Stimulated activated effector memory CD8-positive, alpha-beta T cell treated with anti-CD3 and anti-CD28 coated beads, Interleukin-12 subunit alpha, Interleukin-12 subunit beta, amount 100 ng/mL, for 72 hours (primary cell): ENCODE measurements at places on chromosomes 3 and 15.

DNA sequence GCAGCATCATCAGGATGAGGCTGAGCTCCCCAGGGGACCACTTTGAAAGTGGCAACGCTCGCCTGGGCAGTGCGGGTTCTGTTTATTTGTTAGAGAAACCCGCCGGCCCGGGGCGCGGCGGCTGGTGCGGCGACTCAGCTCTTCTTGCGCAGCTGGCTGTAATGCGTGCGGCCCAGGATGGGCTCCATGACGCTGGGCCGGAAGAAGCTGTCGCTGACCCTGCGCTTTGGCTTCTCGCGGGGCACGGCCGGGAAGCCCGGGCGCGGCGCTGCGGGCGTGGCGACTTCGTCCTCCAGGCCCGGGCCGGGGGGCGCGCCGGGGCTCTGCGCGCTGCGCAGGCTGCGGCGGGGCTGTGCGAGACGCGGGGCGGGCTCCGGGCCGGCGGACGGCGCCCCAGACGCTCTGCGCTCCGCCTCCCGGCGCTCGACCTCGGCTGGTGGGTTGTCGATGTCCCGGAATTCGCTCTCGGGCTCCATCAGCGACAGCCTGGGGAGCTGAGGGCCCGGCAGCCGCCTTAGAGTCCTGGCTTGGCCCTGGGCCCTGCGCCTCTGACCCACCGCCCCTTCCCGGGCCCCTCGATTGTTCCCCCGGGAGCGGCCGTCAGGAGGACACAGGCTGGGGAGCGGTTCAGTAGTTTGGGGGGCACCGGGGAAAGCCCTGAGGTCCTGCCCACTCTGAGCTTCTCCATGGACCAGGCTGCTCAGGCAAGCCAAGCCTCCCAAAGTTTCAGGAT, 10.3 kb upstream of the KIF7 start:
- no peak for DNase-seq

- DNase-seq = no peak
Measured at GRCh38 chr3:42497009-42497731, 5.3 kb upstream of the VIPR1 start.

DNA sequence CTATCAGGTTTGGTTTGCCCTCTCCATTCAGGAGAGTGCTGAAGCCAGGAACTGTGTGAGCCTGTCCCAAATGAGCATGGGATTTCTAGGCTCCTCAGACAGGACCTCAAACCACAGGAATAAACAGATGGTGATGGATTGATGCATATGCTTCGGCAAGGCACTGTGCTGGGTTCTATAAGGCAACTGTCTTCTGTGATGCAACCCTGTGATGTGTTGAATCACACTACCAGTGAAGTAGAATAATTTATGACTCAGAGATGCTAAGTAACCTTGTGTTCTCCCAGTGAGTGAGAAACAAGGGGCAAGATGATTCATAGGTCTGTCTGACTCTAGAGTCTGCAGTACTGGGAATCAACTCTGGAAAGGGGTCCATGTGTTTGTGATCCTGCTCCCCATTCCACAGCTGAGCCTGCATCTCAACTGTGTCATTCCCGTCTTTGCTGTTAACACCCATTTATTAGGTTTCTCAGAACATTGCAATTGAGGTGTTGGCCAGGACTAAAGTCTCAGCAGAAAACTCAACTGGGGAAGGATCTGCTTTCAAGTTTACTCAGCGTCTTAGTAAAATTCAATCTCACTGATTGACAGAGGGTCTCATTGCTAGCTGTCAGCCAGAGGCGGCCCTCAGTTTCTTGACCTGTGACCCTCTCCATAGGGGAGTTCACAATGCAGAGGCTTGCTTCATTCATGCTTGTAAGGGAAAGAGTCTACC, 510.1 kb upstream of the CFAP20DC start:
- peak; percentile 74 for DNase-seq

- no peak for DNase-seq
Measured at GRCh38 chr3:141663993-141664392, 74.1 kb upstream of the RNF7 start.

DNA sequence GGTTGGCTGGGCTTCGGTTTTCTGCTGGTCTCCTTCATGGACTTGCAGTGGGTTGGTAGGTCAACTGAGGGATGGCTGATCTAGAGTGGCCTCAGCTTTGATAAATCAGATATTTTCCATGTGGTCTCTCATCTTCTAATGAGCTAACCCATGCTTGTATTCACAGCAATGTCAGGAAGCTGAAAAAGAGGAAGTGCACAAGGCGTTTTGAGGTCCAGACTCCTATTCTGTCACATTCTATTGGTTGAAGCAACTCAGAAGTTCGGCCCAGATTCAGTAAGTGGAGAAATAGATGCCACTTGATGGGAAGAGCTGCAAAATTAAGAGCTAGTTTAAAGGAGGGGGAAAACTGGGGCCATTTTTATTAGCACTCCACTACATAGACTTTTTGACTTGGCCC, 361.2 kb downstream of the DIPK2A start:
- no peak for DNase-seq

- no peak for DNase-seq
Measured at GRCh38 chr15:77904901-77905300, 172.6 kb downstream of the TBC1D2B start.

GRCh38 chr3:68893600-68894239, 38.6 kb downstream of the TAFA4 start:
- DNase-seq = no peak

DNA sequence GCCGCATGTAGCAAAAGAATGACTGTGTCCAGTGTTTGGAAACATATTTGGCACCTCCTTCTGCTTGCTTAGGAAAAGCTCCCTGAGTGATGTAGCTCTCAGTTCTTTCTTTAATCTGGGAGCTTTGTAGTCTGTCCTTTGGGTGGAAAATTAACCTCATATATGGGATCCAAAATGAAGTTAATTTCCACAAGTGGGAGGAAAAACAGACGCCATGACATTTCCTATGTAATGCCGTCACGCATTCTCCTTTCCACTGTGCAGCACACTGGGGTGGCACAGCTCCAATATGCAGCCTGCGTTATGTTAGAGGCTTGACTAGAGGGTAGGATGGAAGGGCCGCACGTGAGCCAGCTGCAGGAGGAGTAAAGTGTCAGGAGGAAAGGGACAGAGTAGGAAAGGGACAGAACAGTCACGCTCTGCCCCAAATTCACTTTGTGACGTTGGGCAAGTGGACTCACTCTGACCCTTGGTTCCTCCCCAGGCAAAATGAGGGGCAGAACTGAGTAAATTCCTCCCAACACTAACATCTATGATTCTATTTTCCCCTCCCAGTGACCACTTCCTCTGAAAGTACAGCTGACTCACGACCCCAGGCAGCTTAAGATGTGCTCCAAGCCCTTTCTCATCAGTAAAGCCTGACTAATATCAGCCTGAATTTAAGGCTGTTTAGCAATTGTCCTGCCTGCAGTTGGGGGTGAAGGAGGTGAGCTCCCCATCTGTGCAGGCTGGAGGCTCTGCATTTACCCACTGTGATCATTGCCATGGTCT, 176.5 kb upstream of the PFN2 start:
- DNase-seq = no peak

DNA sequence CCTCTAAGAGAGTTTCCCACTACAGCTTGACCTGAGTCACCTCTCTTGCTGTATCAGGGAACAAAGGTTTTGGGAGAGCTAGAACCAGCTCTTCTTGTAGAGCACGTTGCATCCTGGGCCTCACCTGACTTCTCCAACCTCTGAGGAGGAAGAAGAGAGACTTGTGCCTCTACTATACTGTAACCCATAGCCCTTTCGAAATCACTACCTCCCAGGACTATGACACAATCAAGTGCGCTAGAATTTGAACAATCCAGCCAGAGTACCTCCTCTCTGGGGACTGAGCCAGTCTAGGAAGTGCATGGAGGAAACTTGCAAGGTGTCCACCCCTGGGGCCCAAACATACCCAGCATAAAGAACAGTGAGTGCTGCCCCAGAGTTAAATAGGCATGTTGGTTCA, 192.8 kb upstream of the BHLHE40 start:
- no peak for DNase-seq

DNA sequence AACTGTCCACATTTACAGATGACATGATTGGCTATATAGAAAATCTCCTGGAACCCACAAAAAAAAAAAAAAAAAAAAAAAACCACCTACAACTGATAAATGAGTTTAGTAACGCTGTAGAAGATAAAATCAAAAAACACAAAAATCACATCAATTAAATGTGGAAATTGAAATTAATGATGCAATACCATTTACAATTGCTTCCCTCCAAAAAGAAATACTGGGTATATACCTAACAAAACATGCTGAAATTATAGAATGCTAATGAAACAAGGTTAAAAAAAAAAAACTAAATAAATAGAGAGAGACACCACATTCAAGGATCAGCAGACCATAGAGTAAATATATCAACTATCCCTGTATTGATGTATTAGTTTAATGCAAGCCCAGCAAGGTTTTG, 215.7 kb downstream of the ULK4 start:
- no peak for DNase-seq

DNA sequence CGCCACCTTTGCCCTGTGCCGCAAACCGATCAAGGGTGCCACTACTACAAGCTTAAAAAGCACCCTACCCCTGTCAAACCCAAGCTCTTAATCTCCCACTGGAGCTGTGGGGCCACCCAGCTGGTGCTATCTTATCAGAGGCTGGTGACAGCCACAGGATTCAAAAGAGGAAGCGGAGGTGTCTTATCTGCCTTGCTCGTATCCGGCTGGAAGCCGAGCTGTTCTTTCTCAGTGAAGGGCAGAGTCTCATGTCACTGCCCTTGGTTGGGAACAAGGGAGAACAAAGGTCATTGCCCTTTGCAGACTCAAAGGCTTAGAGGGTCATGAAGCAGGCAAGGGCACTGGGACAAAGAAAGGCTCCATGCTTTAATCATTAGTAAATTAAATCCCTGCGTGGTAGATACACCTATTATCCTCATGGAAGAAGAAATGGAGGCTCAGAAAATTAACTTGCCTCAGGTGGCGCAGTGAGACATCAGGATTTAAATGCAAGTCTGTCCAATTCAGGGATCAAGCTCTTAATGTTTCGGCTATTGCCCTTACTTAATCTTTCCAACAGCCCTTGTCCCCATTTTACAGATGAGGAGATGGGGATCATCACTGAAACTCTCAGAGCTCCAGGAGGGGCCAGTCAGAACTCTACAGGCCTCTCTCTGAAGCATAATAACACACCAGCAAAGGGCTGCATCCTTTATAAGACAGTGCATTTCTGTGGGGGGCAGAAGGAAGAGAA, 360.0 kb upstream of the PROK2 start:
- no peak for DNase-seq

- no peak for DNase-seq
Measured at GRCh38 chr3:114700637-114701234, 406.9 kb downstream of the TIGIT start.

- no peak for DNase-seq
Measured at GRCh38 chr15:66563566-66564110, 2.2 kb downstream of the LCTL start.

GRCh38 chr15:98169551-98169950, 209.0 kb downstream of the ARRDC4 start:
- no peak for DNase-seq

DNA sequence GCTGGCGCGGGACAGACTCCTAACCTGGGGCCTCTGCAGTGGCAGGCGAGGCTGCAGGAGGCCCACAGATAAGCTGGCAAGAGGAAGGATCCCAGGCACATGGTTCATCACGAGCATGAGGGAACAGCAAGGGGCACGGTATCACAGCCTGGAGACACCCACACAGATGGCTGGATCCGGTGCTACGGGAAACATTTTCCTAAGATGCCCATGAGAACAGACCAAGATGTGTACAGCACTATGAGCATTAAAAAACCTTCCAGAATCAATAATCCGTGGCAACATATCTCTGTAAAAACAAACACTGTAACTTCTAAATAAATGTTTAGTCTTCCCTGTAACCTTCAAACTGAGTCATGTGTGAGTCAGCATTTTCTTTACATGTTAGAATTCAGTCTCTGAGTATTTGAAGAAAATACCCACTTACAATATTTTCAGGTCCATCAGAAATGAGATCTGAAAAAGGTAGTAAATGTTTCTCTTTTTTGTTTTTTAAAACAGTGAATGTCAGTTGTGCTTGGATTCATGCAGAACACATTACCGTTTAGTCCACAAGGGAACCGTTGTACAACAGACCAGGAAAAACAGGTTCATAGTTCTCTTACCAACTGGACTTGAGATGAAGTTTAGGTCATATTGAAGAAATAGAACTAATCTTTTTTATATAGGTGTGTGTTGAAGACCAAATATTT, 75.9 kb downstream of the BOC start:
- DNase-seq = no peak

GRCh38 chr15:89122505-89123180, 34.4 kb downstream of the ABHD2 start:
- DNase-seq = no peak

DNA sequence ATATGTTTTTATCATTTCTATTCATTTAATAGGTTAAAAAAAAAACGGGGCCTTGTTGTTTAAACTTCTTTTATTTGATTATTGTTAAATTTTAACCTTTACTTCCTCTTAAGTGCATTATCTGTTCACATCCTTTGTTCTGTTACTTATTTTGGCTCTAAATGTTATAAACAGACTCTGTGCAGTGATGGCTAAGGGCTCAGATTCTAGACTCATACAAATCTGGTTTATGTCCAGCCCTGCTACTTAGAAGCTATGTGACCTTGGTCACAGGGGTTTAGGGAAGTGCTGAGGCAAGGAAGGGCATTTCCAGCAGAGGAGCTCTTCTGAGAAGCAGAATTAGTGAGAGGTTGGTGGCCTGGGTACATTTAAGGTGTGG, 55.3 kb upstream of the VILL start:
- DNase-seq = no peak

DNA sequence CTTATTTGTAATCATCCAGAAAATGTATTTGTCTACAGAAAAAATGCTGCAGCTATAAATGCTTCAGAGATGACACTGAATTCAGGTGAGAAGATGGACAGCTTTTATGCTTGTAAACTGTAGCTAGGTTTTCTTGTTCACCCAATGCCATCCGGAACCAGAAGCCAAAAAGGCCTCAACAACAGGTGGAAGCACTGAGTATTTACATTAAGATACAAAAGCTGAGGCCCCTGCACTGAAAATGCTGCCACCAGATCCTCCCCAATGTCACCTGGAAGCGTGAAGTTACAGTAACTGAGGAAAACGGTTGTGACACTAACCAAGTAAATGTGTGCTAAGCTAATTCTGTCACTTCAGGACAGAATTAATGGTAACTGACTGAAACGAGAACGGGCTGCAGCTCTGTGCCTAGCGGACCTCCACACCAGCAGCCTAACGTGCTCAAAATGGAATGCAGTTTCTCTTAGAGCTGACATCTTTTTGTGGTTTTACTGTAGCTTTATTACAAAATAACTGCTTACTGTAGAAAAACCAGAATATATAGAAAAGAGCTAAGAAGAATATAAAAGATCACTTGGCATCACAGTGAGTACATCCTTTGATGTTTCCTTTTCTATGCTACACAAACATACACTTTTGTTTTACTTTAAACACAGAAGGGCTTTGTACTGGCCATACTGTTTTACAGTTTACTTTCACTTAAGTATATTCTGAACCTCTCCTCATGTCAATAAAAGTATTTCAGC, 7.6 kb downstream of the CHSY1 start:
- no peak for DNase-seq

- DNase-seq = no peak
Measured at GRCh38 chr15:48637639-48638038, 7.9 kb downstream of the FBN1 start.

- no peak for DNase-seq
Measured at GRCh38 chr15:83927704-83928391, 273.9 kb downstream of the ADAMTSL3 start.
